Stimulated activated CD4-positive, alpha-beta T cell treated with anti-CD3 and anti-CD28 coated beads, TNF-alpha, amount 100 ng/mL, for 48 hours (primary cell): ENCODE measurements at places on chromosomes 6 and 20.

DNA sequence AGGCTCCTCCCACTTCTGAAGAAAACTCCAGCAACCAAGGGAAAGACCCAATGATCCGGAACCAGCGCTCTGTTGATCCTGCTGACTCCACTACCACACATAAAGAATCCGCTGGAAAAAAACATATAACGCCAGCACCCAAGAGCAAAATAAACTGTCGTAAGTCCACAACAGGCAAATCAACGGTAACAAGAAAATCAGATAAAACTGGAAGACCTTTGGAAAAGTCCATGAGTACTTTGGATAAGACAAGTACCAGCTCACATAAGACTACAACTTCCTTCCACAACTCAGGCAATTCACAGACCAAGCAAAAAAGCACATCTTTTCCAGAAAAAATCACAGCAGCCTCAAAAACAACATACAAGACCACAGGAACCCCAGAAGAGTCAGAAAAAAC, 8.0 kb downstream of the MUCL3 start:
- DNase-seq, result no peak

- DNase-seq, result no peak
Observed at GRCh38 chr20:62236766-62237513, 1.4 kb upstream of the OSBPL2 start.

- no peak for DNase-seq
Observed at GRCh38 chr6:39343396-39343870, 20.9 kb upstream of the KCNK16 start.

DNA sequence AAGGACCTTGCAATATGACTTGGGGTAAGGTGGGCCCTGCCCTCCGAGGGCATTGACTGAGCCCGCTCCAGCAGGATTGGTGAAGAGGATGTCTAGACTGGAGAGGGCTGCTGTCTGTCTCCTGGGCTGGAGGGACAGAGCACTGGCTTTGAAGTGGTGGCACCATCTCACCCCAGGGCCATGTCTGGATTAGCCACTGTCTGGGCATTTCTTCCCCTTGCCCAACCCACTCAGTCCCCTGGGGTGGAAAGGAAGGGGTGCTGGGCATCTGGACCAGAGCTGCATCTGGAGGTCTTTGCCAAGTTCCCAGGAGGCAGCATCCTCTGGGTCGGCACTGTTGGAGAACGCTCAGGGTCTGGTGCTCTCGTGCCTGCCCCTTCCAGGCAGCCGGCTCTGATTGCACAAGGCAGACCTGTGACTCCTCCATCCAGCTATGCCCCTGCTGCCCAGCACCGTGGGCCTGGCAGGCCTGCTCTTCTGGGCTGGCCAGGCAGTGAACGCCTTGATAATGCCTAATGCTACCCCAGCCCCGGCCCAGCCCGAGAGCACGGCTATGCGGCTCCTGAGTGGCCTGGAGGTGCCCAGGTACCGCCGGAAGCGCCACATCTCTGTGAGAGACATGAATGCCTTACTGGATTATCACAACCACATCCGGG, at the start of gene R3HDML:
Gene R3HDML (plus strand): TSS at position 319 of the 656 bp plus-strand sequence. CDS start 115 bp downstream, at position 434.
- DNase-seq, result no peak

GRCh38 chr6:46926481-46926880, 4.7 kb upstream of the ADGRF5 start:
- DNase-seq, result no peak

DNA sequence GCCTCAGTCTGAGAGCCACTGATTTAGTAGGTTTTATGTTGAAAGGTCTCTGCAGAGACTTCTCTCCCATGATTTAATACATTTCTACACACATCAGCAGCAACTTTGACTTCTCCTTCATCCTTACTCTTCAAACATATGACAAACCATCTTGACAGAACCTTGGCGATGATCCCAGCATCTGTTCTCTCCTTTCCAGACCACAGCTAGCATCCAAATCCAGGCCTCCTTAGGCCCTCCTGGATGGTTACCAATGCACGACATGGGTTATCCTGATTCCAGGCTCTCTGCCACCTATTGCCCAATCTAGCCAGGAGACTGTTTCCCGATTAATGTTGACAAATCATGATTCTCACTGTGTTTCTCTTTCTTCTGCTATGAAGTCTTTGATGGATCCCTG, 16.8 kb downstream of the LAMA4 start:
- no peak for DNase-seq

GRCh38 chr20:24838546-24839535, 110.2 kb upstream of the CST7 start:
- DNase-seq, result no peak

DNA sequence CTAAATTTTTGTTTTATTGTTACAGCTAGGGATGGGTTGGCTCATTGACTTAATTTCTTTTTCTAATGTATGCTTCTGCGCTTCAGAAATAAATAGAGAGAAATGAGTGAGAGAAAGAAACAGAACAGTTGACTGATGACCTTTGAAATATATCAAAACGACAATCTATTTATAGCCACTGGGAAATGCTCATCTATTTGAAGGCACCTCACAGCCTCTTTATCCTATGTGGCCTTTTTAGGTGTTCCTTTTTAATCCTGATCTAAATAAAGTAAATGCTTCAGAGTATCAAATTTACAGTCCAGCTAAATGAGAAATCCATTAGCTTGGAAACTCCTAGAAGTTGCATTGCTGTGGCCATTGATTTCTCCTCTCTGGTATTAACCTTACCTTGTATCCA, 943.5 kb upstream of the CITED2 start:
- DNase-seq, result no peak

- no peak for DNase-seq
Observed at GRCh38 chr6:33914645-33915044, 110.8 kb upstream of the MLN start.

GRCh38 chr20:37882961-37883712, 19.8 kb upstream of the VSTM2L start:
- DNase-seq, result no peak

- DNase-seq, result no peak
Observed at GRCh38 chr20:20229595-20229994, 138.3 kb upstream of the INSM1 start.

- no peak for DNase-seq
Observed at GRCh38 chr6:119129968-119130484, 51.6 kb upstream of the FAM184A start.

- no peak for DNase-seq
Observed at GRCh38 chr20:11137688-11138087, 463.9 kb upstream of the JAG1 start.

DNA sequence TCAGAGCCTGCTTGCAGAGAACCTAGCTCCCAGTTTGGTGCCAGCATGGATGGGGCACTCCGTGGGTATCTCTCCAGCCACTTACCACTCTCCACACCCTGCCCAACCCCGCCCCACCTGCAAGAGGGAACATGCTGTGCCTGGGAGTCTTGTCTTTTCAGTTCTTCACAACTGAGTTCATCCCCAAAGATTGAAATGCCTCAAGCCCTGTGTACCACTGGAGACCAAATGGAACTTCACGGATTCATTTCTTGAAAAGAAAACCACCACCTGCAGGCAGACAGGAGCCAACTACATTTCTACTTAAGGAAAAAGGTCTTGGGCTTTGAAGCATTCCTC, 50.1 kb downstream of the TRERF1 start:
- no peak for DNase-seq

- DNase-seq, result no peak
Observed at GRCh38 chr20:61850457-61850856, 215.2 kb downstream of the TAF4 start.
